ENCODE measurements at places on chromosomes 4 and X.

- DNase-seq = no peak
Measured at GRCh38 chr4:61630548-61630947, 430.4 kb downstream of the ADGRL3 start.

- DNase-seq = no peak
Measured at GRCh38 chr4:36292556-36293188, 11.3 kb downstream of the DTHD1 start.

- no peak for DNase-seq
Measured at GRCh38 chr4:20074450-20074849, 177.3 kb upstream of the SLIT2 start.

GRCh38 chr4:128371876-128372275 is 84.3 kb upstream of the PGRMC2 start:
- no peak for DNase-seq

DNA sequence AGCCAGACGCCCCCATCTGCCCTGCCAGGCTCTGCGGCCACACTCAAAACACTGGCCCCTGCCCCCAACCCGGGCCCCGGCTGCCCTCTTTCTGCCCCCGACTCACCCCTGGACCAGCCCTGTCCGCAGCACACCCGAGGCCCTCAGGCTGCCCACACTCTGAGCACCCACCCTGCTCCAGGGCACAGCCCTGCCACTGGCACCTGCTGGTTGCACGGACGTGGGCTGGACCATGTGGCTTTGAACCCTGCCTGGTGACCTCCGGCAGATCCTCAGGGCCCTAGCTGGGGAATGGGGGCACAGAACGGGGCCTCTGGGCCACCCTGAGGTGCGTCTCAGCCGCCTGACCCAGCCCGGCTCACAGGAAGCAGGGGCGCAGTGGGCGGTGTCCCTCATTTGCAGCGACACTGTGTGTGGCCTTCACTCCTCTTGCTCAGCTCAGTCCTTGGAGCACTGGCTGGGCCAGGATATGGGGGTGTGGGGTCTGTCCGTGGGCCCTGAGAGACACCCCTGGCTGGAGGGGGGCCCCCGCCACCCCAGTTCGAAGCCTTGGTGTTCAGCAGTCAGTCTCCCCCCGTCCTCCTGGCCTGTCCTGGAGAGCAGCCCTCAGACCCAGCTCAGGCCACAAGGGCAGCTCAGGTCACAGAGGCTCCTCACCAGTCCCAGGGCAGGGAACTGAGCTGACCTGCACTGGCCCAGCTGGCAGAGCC is 73.2 kb downstream of the FAM53A start:
- no peak for DNase-seq

DNA sequence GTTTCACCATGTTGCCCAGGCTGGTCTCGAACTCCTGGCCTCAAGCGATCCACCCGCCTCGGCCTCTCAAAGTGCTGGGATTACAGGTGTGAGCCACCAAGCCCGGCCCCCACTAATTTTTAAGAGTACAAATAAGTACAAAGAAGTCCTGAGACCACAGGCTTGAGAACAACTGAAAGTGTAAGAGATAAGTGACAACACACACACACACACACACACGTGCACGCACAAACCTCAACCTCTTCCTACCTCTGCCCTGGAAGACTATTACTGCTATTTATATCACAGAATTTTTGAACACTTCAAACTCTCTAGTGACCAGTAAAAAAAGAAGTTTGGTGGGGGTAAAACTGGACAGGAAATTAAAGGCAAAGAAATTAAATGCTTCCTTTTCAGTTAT is 7.5 kb downstream of the KLHL15 start:
- DNase-seq = no peak

GRCh38 chrX:30626402-30626801 is 26.8 kb upstream of the GK start:
- DNase-seq = no peak

GRCh38 chrX:65667157-65667502 is 324 bp upstream of the MSN start:
- DNase-seq = no peak

DNA sequence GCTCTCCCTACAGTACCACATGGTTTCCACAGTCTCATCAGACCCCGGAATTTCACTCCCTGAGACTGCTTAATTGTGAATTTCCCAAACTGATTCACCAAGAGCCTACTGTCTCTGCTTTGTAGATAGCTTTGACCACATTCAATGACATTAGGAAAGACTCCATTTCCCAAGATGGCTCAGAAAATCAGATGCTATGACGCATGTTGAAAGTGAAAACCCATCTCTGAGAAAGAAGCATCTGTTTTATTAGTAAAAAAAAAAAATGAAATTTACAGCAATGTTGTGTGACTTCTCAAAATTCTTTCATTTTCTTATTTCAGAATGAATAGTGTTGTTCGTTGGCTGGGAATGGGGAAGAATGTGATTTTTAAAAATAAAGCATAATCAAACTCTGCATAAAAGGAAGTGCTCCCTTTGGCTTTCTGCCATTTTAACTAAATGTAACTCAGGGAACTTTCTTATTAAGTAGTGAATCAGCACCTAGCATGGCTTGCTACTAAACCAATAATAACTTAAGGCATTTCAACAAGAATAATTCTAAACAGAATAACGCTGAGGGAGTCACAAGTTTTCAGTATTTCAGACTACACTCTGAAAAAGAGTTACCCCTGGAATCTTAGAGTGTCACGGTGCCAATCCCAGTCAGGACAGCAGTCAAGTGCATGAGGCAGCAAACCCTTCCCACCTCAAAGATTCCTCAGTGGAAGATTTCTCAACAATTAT is 97.4 kb upstream of the MYOZ2 start:
- peak; percentile 63 for DNase-seq

DNA sequence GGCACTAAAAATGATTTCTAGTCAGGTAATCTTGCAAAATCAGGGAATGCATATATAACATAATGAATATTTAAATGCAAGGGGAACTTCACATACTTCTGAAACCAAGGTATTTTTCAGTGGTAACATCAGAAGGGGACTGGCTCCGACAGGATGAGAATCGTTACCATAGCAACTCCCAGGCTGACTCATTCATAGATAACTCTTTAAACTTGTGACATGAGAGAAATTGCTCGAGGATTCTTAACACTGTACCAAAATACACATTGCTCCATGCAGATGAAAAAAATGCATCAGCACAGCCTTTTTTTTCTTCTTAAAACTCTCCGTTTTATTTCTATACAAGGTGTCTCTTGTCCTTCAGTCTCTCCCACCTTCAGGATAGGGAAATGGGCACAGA is 114.3 kb downstream of the GABRB1 start:
- peak; percentile 50 for DNase-seq

- no peak for DNase-seq
Measured at GRCh38 chr4:139815778-139816601, 150.4 kb downstream of the MGST2 start.
